Activated naive CD8-positive, alpha-beta T cell treated with anti-CD3 and anti-CD28 coated beads, Interleukin-2, amount 10 ng/mL, durations not matched to agents 7 days and 5 days (primary cell): ENCODE measurements at places on chromosomes 13 and 19. TPM values are rescaled to one million over a fixed set of nuclear protein-coding genes. Genes with fewer than 3 reads are reported as not detected.

- no peak for DNase-seq
Measured at GRCh38 chr19:42412661-42413076, 14.5 kb downstream of the LIPE start.

DNA sequence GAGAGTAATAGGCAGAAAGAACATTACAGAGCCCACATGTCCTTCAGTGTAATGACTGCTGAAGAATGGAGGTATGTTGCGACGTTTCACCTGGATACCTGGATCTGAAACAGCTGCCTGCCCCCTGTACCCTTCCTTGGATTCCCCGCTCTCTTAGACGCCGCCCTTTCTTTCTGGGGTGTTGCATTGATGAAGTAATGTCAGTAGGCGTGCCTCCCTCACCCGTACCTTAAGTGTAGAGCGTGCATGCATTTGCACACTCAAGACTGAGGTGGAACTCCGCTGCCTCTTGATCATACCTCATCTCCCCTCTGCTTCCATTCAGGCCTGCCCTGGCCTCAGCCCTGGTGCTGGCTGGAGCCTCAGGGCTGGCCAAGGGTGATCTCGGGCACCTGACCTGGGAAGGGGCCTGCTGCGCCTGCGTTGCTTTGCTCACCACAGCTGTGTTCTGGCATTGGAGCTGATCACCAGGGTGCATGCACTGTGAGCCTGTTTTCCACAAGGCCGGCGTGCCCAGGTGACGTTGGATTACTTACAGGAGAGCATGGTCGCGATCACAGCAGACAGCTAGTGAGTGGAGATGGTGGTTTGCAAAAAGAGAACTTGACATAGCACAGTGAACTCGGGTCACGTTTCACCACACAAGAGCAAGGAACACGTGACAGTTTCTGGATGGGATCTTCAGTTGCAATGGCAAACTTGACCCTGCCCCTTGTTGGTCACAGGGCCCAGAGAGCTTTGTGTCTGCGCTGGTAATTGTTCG, 99.0 kb downstream of the ARHGEF7 start:
- no peak for DNase-seq

DNA sequence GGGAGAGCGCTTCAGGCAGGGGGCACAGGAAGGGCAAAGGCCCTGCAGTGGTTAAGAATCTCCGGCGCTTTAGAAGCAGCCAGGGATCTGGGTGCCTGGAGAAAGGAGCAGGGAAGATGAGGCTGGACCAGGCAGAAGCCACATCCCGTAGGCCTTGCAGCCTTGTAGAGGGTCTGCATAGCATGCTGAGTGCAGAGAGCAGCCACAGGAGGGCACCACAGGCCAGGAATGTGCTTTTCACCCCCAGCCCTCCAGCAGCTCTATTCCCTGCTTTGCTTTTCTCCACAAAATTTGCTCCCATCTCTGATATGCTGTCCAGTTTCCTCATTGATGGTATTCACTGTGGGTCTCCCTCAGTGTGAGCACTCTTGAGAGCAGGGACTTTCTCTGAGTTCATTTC, 5.7 kb downstream of the WDR62 start:
- DNase-seq: no peak

DNA sequence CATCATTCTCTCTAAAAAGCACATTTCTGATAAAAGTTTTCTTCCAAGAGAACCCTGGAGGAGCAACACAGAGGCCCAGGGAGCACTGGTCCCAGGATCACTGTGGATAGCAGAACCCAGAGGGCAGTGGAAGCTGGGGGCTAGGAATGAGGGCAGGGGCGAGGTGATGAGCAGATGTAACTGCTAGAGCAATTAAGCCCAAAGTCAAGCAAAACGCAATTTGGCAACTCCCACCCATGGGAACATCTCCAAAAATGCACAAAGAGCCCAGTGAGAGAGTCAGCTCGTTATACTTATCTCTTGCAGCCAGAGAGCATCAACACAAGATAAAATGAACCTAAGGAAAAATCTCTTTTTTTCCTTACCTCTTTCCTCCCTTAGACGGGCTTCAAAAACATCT, 284.2 kb downstream of the TBC1D4 start:
- no peak for DNase-seq

- no peak for DNase-seq
Measured at GRCh38 chr19:56837004-56837403, 3.5 kb downstream of the PEG3 start.

DNA sequence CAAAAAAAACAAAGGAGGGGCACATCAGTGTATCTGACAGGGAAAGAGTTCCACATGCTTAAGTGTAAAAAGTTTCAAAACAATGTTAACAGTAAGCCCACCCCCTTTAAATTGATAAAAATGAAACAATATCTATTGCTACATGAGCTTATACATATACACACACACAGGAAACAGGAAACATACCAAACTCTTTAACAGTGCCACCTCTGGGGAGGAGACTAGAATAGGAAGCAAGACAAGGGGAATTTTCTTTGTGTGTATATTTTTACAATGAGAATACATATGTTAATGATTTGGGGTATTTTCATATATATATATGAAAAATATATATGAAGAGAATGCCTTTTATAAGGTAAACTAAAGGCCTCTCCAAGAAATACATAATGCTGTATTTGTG, 44.7 kb downstream of the TPT1 start:
- DNase-seq: no peak

GRCh38 chr19:49019242-49019932, 2.5 kb upstream of the LHB start:
- DNase-seq: peak; percentile 76

- no peak for DNase-seq
Measured at GRCh38 chr19:7832781-7833180, 2.8 kb downstream of the EVI5L start.

DNA sequence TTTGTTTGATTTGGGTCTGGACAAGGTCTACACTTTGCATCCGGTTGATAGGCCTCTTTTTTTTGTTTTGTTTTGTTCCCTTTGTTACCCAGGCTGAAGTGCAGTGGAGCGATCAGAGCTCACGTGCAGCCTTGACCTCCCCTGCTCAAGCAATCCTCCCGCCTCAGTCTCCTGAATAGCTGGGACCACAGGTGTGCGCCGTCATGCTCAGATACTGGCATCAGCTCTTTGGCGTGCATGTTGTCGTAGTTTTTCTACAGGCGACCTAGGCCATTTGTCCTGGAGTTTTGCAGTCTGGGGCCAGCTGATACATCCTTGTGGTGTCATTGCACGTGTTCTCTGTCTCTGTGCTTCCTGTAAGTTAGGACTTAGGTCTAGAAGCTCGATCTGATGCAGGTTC, 16.3 kb downstream of the PAK4 start:
- DNase-seq: no peak

GRCh38 chr13:94640721-94641120, 39.1 kb downstream of the GPR180 start:
- DNase-seq: no peak

GRCh38 chr13:71873418-71874247, 6.6 kb upstream of the DACH1 start:
- DNase-seq: no peak

DNA sequence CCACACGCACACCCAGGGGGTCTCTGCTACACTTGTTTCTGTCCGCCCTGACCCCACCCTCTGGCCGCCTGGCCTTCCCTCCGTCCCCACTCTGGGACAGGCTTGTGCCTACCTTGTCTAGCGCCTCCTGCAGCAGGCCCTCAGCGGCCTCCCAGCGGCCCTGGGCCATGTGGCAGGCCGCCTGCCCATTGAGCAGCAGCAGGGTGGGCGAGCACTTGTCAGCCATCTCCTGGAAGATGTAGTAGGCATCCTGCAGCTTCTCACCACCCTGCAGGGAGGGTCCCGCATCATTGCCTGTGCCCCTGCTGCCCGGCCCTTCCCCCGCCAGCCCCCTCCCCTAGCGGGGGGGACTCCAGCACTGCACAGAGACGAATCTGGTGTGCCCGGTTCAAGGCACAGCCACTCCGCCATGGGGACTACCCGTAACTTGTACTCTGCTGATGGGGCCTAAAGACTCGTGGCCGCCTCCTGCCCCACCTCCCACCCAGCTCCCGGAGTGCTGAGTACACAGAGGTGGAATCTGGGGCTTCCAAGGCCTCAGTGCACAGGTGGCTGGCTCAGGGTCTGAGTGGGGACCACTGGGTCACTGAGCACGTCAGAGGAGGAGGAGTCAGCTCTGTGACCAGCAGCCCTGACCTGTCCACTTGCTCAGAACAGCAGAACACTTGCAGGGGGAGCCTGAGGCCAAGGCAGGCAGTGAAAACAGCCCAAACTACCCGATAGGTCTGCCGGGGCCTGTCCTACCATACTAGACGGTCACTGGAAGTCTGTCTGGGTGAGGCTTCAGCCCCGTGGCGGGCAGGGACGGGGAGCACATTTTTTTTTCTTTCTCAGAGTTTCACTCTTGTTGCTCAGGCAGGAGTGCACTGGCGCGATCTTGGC, 7.4 kb upstream of the CERS1 start:
- no peak for DNase-seq

DNA sequence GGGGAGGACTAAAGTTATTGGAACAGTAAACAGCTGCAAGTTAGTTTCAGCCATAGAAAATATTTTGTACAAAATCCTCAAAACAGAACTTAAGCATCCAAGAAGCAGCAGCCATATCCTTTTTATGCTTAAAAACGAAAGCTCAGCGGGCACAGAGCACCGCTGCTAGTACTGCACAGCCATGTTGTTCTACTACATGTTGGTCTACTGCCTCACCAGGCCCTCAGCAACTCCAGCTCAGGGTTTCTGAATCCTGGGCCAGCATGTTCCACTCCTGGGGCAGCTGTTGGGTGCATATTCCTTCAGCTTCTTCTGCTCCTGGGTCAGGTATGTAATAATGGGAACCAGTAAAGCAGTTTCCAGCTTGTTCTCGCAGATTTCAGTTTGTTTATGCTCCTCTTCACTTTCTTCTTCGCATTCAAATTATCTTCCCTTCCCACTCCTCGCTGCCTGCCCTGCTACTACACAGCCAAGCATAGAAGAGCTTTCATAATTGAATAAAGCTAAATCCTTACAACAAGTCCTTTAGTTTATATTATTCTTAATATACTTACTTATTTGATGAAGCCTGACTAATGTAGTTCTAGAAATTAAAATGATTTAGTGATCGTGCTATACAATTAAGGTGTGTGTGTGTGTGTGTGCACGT, 820.5 kb upstream of the ATXN8OS start:
- DNase-seq: no peak

- DNase-seq: no peak
Measured at GRCh38 chr19:3995607-3996006, 10.3 kb upstream of the EEF2 start.

GRCh38 chr19:17076543-17076991, 990 bp downstream of the MYO9B start:
- peak; percentile 61 for DNase-seq

DNA sequence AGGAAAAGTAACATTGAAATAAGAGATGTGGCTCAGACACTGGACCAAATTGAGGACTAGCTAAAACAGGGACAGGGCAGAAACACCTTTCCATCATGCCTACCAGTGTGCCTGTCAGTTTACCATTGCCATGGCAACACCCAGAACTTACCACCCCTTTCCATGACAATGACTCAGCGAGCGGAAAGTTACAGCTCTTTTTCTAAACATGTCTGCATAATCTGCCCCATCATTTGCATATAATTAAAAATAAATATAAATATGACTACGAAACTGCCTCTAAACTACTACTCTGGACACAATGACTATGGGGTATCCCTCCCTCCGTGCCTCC, 96.0 kb downstream of the UBL3 start:
- DNase-seq: no peak

DNA sequence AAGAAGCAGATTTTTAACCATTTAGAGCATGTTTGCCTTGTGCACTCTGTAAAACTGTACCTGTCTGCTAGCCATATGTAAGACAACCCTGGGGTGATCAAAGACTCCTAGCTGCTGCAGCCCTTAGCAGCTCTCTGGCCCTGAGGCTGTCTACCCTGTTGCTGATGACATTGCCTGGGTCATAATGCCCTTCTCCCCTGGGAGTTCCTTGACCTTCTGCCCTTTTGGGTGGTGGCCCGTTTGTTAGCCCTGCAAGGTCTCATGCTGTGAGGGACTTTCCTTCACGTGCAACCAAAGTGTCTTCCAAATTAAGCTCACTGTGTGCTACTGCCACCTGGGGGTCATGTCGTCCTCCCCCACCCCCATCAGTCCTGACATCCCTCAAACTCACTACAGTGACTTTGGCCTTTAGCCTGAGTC, 7.4 kb downstream of the GPC6 start:
- DNase-seq: no peak

DNA sequence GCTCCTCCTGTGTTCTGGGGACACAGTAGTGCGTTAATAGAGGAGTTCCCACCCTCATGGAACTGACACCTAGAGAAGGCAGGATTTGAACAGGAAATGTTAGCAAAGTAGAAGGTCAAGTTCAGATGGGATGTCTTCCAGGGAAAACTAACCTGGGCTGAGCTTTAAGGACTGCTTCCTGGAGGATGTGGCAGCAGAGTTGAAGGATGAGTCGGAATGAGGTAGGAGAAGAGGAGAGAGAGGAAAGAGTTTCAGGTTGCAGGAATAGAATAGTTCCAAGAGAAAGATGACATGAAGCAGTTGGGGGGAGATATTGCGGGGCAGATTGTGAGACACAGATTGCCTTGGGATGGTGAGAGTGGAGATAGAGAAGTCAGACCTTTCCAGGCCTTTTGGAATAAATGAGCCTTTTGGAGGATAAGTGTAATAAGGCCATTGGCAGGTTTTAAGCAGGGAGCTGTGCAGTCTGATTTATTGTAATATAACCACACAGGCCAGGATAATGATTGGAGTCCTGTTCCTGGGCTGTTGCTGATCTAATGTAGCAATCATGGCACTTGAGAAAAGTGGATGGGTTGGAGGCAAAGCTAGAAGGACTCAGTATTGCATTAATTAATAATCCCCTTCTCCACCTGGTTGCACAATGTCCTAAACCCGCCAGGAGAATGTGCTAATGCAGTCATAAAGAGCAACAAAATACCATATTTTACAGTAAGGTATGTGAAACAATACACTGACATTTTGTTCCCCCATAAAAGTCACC, 205.4 kb downstream of the SHISA2 start:
- DNase-seq: no peak

DNA sequence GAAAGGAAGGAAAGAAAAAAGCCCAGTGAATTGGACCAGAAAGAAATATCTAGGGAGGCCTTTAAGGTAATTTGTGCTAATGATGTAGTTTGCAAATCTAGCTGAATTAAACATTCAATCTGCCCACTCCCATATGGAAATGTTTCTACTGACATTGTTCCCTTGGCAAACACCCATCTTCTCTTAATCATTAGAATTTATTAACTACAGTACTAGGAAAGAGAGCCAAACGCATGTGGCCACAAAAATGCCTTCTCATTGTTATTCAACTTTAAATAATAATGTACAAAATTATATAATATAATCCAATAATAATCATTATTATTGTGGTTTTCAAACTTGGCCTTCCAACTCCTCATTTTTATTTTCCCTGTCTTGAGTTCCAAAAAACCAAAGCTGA, 234.7 kb downstream of the NHLRC3 start:
- DNase-seq: no peak

- peak; percentile 26 for DNase-seq
Measured at GRCh38 chr19:33395561-33396550, 22.3 kb downstream of the CEBPG start.

GRCh38 chr19:57974434-57974833, at the start of gene C19orf18:
TSS of gene C19orf18 (minus strand) at chr19:57974534. CDS start at chr19:57974432, 102 bp downstream.
- DNase-seq: no peak

Gene SULT2A1
- not detected for total RNA-seq

Gene ZNF723
- not detected for total RNA-seq

Gene PGLYRP2
- 0.40 TPM for total RNA-seq

Gene TYK2
- 277 TPM for total RNA-seq

Gene FSD1
- 21.8 TPM for total RNA-seq

Gene SIAH3
- total RNA-seq: 0.62 TPM

Gene TMEM145
- 0.54 TPM for total RNA-seq

Gene B3GNT8
- 2.2 TPM for total RNA-seq

Gene CLEC17A
- total RNA-seq: 0.17 TPM

Gene ZNF556
- total RNA-seq: not detected

Gene ALG11
- total RNA-seq: 30.5 TPM

Gene RASGRP4
- total RNA-seq: 0.80 TPM
